ENCODE measurements at places on chromosomes 13 and 19. TPM values are rescaled to one million over a fixed set of nuclear protein-coding genes. Genes with fewer than 3 reads are reported as not detected.

DNA sequence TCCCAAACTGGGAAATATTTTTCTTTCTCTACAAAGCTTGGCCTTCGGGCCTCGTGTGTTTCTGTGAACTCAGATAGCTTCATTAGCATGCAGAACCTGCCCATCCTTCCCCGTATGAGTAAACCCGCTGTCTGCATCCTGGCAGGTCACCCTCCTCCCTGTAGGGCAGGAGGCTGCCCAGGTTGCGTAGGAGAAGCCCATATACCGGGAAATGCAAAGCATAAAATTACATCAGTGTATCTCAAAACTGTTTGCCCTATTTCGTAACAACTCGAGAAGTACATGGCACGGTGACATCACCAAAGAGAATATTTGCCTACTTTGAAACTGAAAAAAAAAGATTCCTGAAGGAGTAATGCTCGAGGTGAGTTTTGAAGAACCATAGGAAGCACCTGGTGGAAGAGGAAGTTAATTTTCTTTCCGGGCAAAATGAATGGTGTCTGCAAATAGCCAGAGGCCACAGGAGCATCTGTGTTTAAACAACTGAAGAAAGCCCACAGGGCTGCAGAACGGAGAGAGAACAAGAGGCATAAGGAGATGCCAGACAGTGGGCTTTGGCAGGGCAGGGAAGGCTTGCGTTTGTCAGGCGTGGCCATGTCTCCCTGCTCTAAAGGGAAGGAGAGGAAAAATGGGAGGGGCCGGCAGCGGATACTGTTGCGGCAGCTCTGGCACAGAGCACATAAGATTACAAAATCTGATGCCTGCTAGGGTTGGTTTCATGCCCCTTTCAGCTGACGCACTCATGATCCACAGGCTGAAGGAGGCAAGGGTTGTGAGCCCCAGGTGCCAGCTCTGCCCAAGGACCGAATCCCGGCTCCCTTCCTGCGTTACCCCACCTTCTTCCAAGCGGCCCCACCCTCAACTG, 81.4 kb downstream of the IRS2 start:
- H3K4me3 ChIP-seq = no peak overlapping the region
- no peaks in the 10 kb centered on the region for H3K4me1 ChIP-seq

DNA sequence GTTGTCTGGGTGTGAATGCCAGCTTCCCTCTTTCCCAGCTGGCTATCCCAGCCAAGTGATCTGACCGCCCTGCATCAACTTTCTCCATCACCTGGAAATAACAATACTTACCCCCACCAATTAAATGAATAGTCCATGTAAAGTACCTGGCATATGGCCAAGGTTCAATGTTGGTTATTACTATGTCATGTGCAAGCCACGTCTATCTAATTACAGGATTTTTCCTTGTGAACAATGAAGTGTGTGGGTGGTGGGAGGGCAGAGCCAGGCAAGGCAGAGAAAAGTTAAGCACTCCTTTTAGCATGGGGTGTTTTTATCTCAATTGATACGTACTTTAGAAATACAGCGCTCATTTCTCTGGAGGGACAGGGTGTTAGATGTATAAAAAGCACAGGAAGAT, 121.1 kb downstream of the NHLRC3 start:
- H3K27me3 ChIP-seq = no peaks in the 10 kb centered on the region
- no peak for DNase-seq
- no peak overlapping the region for H3K4me3 ChIP-seq
- no peaks in the 10 kb centered on the region for H3K36me3 ChIP-seq
- no peaks in the 10 kb centered on the region for H3K4me1 ChIP-seq

GRCh38 chr19:11378319-11379189, 4.1 kb downstream of the SWSAP1 start:
- H3K27ac ChIP-seq = peak overlapping the region; percentile 48
- peaks cover 58% of the 10 kb centered on the region for H3K4me1 ChIP-seq
- no peaks in the 10 kb centered on the region for H3K36me3 ChIP-seq
- no peak for DNase-seq
- no peaks in the 10 kb centered on the region for H3K27me3 ChIP-seq

GRCh38 chr19:4571305-4571917, 11.9 kb upstream of the SEMA6B start:
- no peaks in the 10 kb centered on the region for H3K27me3 ChIP-seq
- DNase-seq = no peak
- no peak overlapping the region for H3K27ac ChIP-seq
- no peaks in the 10 kb centered on the region for H3K36me3 ChIP-seq

GRCh38 chr19:50793558-50794065, 3.4 kb downstream of the ACP4 start:
- H3K27me3 ChIP-seq = no peaks in the 10 kb centered on the region
- H3K4me3 ChIP-seq = no peak overlapping the region
- DNase-seq = no peak

GRCh38 chr13:44389060-44389666, 15.5 kb downstream of the SERP2 start:
- H3K4me1 ChIP-seq = peaks cover 33% of the 10 kb centered on the region
- no peak for DNase-seq
- no peak overlapping the region for H3K4me3 ChIP-seq
- H3K27me3 ChIP-seq = no peaks in the 10 kb centered on the region
- peak overlapping the region; percentile 69 for H3K27ac ChIP-seq
- H3K36me3 ChIP-seq = no peaks in the 10 kb centered on the region

DNA sequence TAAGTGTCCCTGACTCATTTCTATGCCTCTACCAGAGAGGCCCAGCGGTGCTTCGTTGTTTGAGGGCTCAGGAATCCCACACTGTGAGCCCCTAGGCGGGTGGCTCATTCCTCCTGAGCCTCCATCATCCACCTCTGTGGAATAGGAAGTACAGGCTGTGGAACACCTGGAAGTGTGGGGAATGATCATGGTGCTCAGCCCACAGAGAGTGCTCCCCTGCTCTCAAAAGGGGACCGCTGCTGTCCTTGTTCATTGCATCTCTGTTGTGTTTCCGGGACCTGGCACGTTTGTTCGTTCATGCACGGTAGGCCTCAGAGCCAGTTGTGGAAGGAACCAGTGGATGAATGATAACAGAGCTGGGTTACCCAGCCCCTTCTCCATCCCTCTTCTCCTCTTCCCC, 1.2 kb downstream of the ACP7 start:
- no peak overlapping the region for H3K27ac ChIP-seq
- DNase-seq = no peak
- H3K4me3 ChIP-seq = no peak overlapping the region
- H3K4me1 ChIP-seq = no peaks in the 10 kb centered on the region
- peaks cover 20% of the 10 kb centered on the region for H3K27me3 ChIP-seq

GRCh38 chr13:80547341-80547740, 206.4 kb upstream of the SPRY2 start:
- peak overlapping the region; percentile 13 for H3K27ac ChIP-seq
- DNase-seq = no peak
- no peak overlapping the region for H3K4me3 ChIP-seq
- H3K36me3 ChIP-seq = no peaks in the 10 kb centered on the region

DNA sequence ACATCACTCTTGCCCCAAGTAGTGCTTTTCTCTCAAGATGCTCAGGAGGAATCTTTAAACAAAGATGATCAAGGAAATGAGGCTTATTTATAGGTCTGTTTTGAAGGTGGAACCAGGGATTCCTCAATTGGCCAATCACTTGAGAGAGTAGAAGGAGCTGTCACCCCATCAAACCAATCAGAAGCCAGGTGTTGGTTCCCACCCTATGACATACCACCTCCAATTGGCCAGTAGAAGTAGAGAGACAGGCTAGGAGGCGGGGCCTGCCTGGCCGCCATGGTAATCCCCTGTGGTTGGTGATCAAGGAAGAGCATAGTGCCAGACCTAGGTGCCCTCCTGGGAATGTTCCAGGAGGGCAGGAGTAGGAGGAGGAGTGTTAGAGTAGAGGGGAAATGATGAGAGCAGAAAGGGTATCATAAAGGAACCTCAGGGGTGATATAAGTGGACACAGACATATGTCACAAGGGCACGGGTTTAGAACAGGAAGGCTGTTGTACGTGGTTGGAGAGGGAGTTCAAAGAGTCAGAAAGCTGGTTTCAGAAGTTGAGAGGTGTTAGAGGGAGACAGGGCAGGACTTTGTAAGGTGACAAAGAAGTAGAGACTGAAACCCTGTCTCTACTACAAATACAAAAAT, 10.5 kb downstream of the PMIS2 start:
- H3K27me3 ChIP-seq = no peaks in the 10 kb centered on the region
- no peak overlapping the region for H3K27ac ChIP-seq
- no peaks in the 10 kb centered on the region for H3K4me1 ChIP-seq
- H3K36me3 ChIP-seq = no peaks in the 10 kb centered on the region
- no peak for DNase-seq

The IZUMO2 gene
- total RNA-seq = not detected

The CPT1C gene
- total RNA-seq = 1.2 TPM

The SOX1 gene
- not detected for total RNA-seq

The ADGRE1 gene
- total RNA-seq = not detected
